ENCODE measurements at places on chromosomes 7 and 10.

GRCh38 chr10:28592953-28593352, 60.0 kb downstream of the WAC start:
- DNase-seq = no peak

DNA sequence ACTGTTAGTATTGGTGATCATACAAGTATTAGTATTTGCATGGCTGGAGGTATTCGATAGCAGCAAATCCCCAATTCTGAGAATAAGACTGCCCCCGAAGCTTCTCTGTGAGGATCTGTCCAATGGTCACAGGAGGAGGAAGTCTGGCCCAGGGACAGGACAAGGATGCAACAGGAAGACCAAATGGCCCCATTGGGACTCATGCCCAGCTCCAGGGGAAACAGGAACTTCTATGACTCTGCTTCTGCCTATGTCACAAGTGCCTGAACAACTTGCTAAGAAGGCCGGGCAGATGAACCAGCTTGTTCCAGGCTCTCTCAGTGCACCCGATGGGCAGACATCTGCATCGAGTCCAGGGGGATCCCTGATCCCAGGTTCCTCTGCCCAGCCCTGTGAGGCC, 172.0 kb upstream of the GRB10 start:
- no peak for DNase-seq

- no peak for DNase-seq
Measured at GRCh38 chr7:80182630-80183276, 48.1 kb downstream of the GNAI1 start.

GRCh38 chr7:99728615-99729014, 6.4 kb downstream of the CYP3A7 start:
- no peak for DNase-seq

DNA sequence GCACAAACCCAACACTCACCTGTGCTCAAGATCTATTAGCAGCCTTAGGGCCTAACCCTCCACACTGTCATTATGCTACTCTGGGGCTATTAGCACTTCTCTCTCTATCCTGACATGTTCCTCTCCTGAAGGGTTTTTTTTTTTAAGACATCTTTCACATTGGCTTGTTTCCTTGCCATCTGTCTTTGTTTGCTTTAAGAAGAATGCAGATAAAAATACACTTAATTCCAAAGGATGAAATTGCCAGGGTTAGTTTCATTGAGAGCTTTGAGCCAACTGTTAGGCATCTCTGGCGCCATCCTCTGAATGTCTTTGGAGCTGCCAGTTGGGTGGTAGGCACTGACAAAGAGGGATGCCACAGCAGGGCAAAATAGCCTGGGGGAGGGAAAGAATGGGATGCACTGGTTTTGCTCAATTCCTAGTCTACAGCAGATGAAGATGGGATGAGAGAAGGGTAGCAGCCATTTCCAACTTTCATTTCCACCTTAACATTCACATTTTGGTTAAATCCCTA, 399.2 kb downstream of the SORCS1 start:
- no peak for DNase-seq

DNA sequence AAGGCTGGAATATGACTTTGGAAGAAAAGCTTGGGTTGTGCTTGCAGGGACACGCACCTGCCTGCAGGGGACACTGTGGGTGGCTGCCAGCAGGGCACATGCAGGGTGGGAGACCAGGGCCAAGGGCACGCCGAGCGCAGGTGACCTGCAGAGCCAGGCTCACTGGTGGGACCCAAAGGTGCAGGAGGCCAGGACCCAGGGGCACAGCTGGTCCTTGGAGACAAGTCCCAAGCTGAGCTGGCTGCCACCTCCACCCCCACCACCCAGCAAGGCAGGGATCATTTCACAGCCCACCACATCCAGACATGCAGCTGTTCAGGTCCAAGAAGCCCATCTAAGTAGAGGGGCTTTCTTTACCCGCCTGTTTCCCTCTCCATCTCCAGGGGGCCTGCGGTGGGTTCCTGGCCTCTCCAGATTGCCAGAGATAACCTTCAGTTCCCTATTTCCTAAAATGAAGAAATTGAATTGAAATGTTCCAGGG, 13.8 kb upstream of the CLIP2 start:
- no peak for DNase-seq

GRCh38 chr7:115822380-115822779, 208.2 kb downstream of the TFEC start:
- DNase-seq = no peak

DNA sequence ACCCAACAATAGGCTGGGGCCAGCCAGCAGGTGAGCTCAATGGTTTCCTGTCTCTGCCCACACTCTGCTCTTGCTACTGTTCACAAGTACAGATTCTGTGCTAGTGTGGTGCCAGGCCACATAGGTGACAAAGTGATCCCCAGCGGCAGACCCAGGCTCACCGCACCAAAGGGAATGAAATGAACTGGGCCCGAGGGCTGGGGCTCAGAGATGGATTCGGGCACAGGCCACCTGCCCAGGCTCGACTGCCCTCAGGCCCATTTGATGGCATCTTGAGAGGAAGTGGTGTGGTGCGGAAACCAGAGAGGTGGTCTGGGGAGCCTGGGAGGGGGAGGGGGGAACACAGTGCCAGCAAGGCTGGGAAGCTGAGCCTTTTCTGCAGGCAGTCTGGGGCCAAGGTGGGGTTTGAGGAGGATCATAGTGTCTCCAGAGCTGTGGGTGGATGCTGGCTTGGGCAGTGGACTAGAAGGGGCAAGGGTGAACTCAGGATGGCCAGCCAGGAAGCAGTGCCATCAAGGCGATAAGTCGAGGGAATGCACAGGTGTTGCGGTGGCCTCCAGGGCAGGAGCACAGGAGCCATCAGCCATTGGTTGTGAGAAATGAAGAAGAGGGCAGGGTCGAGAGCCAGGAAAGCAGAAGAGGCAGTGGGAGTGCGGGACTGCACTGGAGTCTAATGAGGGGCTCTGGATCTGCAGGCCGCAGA, 85.2 kb downstream of the ARHGAP22 start:
- no peak for DNase-seq

- no peak for DNase-seq
Measured at GRCh38 chr7:134940729-134941128, 45.6 kb upstream of the AGBL3 start.

- no peak for DNase-seq
Measured at GRCh38 chr7:44846816-44847508, 925 bp downstream of the H2AZ2 start.

GRCh38 chr10:14667280-14667679, 107.4 kb downstream of the FAM107B start:
- no peak for DNase-seq

- peak; percentile 12 for DNase-seq
Measured at GRCh38 chr10:80542053-80542452, 4.4 kb downstream of the SH2D4B start.

GRCh38 chr10:118708571-118708970, 46.2 kb downstream of the CACUL1 start:
- no peak for DNase-seq

GRCh38 chr7:128833946-128834325, 3.7 kb downstream of the FLNC start:
- no peak for DNase-seq

DNA sequence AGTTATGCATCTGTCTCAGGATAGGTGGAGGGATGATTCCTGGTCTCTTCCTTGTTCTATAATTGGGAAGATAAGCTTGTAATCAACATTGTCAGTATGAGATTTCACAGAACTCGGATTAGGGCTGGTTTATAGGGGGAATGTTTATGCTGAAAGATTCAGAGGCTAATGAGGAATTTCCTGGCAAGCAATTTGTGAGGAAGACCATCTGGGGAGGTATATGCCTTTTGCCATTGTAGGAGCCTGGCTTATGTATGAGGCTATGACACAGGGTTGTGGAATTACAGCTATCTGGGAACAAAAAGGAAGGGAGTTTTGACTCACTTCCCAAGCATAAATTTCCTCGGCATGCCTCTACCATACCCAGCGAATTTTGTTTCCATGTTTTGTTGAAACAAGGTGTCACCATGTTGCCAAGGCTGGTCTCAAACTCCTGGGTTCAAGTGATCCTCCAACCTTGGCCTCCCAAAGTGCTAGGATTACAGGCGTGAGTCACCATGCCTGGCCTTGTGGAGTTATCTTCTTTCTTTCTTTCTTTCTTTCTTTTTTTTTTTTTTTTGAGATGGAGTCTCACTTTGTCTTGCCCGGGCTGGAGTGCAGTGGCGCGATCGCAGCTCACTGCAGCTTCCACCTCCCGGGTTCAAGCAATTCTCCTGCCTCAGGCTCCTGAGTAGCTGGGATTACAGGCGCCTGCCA, 1.6 kb upstream of the COPS6 start:
- no peak for DNase-seq

- no peak for DNase-seq
Measured at GRCh38 chr7:125423458-125424155, 494.0 kb upstream of the POT1 start.

DNA sequence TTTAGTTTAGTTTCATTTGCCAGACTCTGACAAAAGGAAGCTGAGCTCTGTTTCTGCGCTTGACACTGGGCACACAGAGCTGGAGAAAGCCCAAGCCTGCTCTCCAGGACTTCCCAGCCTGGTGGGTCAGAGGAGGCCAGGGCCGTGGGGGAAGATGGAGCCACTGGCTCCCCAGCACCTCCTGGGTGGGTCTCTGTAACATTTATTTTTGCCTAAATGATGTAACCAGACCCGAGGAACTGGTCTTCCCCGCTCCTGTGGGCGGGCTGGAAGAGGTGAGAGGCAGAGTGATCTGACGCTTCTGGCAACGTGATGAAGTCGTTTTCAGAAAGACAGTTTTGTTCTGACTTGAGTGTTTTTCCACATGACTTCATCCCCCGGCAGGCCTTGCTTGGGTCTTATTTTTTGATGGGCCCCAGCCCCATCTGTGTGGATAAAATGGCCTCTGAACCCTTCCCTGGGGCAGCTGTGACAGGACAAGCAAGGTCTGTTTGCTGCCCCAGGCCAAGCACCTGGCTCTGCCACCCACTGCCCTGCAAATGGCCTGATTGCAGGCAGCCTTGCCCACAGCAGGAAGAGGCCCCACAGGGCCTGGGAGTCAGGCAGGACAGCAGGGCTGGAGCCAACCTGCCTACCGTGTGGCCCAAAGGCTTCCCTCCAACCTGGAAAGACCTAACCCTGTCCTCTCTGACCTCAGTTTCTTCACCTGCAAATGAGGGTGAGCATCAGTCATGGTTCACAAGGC, 304.9 kb upstream of the ZMIZ1 start:
- DNase-seq = peak; percentile 73

DNA sequence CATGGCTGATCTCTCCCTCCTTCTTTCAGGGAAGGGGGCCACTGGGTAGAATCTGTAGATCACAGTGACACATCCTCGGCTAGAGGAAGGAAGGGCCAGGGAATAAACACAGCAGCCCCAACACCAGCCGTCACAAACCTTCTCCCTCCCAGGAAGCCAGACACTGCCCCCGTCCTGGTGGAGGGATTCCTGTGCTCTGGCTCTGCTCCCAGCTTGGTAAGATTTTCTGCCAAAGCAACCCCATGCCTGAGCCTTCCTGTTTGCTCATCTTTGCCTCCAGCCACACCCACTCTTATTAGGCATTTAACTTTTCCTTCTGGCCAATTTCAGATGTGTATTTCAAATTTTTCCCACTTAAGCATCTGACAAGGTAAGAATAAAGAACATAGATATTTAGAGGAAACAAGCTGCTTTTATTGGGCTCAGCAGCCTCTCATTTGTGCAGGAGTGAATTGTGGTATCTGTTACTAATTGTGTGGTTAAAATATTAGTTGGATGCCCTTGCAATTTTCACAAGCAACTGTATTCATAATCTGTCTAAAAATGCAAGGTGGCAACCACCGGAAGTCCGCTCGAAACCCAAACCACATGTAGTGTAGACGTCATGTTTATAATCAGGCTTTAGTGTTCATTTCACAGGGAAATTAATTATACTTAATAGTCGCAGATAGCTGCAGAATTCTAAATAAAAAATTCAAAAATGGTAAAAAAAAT, 13.2 kb upstream of the NPS start:
- no peak for DNase-seq

DNA sequence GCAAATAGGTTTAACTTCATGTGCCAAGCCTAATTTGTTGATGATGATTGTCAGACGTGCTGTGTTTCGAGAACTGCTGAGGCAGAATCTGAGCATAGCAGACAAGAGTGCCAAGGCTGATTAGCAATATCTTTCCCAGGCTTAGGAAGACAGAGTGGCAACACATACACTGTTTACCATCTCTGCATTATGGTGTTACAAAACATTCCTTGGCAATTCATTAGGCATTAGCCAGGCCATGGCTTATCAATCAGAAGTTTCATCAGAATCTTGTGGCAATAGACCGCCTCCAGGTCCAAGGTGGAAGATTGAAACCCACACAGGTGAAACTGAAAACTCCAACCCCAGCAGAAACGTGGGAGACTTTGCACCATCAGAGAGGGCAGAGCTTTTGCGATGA, 148.5 kb downstream of the AOAH start:
- no peak for DNase-seq

DNA sequence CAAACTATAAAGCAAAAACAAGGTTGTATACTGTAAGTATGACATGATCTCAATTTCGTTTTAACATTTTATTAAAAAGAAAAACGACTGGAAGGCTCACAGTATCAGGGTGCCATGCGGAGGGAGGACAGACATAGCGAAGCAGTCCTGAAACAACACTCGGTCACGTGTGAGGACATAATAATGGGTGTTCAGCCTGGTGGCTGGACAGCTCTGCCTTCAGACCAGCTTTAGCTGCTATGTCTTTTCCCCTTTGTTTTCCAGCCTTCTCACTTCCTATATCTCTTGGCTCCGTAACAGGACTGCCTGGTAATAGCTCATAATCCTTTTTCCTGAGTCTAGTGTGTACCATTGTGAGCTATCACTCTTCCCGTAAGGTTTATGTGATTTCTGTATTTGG, 18.4 kb upstream of the KLF14 start:
- no peak for DNase-seq

DNA sequence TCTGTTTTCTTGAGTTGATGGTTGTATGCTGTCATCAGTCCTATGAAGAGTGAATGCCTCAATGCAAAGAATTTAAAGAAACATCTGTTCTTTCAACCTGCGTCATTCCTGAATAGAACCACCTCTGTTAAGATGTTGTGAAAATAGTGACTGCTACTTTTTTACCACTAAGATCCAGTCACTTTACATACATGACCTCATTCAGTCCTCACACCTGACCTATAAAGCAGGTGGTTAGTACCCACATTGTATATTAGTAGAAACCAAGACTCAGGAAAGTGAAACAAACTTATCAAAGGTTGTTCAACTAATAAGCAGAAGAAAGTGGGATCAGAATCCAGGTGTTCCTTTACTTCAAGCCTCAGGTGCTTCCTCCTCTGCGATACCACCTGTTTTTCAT, 64.8 kb downstream of the ITGB8 start:
- DNase-seq = no peak

DNA sequence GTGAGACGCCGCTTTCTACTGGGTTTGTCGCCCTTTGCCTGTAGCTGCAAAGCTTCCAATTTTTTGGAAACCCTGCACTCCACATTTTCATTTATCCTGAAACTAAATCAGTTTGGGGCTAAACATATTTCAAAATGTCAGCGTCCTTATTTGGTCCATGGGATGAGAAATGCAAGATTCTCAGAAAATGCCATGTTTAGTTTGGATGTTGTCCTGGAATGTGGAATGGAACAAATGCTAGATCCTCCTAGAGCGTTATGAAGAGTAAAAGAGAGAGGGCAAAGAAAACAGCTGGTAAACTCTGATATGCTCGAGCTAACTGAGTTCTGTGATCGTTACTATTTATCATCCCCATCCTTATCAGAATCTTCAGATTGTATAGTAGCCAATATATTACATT, 236.9 kb downstream of the KLF6 start:
- no peak for DNase-seq

- no peak for DNase-seq
Measured at GRCh38 chr7:36605261-36606051, 118.8 kb downstream of the AOAH start.

GRCh38 chr7:126016722-126017121, 1087.1 kb upstream of the POT1 start:
- DNase-seq = no peak
